Activated T-helper 2 cell treated with anti-CD3 and anti-CD28 coated beads, Interferon-gamma antibody, Interleukin-2, Interleukin-4, amounts not matched to agents 10 μg/mL and 5 μg/mL and 100 μg/mL, durations not matched to agents 14 hours and 24 hours and 36 hours (primary cell): ENCODE measurements at places on chromosomes 7 and 10.

GRCh38 chr7:72325561-72325960, 86.6 kb downstream of the CALN1 start:
- DNase-seq = no peak

DNA sequence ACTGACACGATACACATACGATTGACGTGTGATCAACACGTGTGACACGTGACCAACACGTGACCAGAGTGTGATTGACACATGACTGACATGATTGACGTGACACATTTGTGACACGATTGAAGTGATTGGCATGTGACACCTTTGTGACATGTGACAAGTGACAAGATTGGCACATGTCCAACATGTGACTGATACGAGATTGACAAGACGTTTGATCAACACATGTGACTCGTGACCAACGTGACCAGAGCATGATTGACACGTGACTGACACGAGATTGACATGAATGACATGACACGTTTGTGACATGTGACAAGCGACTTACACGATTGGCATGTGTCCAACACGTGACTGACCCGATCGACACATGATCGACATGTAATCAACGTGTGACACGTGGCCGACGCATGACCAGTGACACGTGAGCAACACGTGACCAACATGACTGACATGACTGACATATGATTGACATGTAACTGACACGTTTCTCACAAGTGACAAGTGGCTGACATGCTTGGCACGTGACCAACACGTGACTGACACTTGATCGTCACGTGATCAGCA, 22.0 kb downstream of the CRPPA start:
- no peak for DNase-seq

- no peak for DNase-seq
Observed at GRCh38 chr7:30406664-30407425, 71.7 kb downstream of the NOD1 start.

GRCh38 chr7:98051118-98051744, 55.4 kb upstream of the LMTK2 start:
- DNase-seq = peak; percentile 32
